ENCODE measurements at places on chromosomes 6 and 20.

DNA sequence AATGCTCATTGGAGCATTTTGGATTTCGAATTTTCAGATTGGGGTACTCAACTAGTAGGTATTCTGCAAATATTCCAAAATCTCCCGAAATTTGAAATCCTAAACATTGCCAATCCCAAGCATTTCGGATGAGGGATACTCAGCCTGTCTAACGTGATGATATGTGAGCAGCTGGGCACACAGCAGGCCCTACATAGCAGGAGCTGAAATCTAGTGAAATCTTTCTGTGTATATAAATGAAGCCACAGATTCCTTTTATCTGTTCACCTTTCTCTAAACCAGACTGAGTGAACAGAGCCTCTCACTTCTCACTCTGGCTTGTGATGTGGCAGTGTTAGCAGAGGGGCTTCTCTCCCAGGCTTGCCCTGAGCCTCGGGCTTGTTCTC lies 17.8 kb downstream of the STX16 start:
- no peak for DNase-seq

GRCh38 chr6:89597988-89598387 lies 40.6 kb downstream of the LYRM2 start:
- peak; percentile 49 for DNase-seq

GRCh38 chr20:47061549-47061948 lies 166.9 kb downstream of the EYA2 start:
- no peak for DNase-seq

DNA sequence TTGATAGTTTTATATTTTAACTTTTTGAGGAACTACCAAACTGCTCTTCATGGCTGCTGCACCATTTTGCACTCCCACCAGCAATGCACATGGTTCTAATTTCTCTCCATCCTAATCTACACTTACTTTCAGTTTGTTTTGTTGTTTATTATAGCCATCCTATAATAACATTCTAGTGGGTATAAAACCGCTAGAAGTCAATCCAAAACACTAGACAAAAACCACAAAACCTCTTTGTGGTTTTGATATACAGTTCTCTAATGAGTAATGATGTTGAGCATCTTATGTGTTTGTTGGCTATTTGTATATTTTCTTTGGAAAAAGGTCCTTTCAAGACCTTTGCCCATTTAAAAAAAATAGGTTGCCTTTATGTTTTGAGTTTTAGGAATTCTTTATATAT lies 5.6 kb downstream of the RPP21 start:
- DNase-seq: no peak

GRCh38 chr6:169165561-169166300 lies 87.9 kb downstream of the THBS2 start:
- no peak for DNase-seq

DNA sequence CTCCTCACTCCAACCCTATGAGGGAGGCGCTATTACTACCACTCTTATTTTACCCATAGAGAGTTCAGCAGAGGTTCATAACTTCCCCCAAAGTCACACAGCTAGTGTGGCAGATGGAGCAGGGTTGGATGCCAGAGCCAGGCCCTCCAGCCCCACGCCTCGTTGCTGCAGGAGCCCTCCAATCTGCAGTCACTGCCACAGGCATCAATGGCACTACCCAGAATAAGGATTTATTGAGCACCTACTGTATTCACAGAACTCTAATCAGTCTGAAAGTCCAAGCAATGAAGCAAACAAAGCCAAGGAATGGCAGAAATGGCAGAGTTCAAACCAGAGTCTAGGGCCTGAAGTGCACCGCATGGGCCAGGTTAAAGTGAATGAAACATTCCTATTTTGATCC lies 144.9 kb downstream of the LPA start:
- no peak for DNase-seq

DNA sequence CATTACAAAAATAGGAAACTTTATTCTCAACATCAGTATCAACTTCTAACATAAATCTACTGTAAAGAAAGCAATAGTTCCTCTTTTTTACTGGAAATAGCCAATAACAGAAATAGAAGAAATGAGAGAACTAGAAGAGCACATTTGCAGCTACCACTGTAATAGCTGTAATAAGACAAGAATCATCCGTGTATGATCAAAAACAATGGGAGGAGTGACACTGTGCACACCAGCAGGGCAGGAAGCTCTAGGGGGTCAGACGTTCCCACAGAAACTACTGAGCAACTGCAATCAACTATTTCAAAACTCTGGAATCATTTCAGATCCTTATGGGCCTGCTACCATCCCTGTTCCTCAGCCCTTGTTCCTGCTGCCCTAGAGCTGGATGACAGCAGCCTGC lies 43.7 kb downstream of the NINL start:
- no peak for DNase-seq

DNA sequence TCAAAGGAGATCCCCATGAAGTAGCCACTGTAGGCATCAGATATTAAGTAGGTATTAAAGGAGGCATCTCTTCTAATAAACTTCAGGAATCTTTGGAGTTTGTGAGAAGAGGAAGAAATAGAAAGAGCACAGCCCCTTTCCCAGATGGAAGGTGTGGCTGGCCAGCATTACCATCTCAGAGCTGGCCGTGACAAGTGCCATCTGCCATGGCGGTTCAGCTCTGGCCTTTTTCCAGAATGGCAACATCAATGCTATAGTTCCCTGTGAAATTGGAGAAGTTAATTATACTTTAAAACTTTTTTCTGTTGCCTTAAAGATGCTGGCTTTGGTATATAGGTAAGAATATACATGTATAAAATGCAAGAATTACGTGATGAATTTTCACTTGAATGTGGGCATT lies 51.9 kb upstream of the MCUR1 start:
- no peak for DNase-seq

DNA sequence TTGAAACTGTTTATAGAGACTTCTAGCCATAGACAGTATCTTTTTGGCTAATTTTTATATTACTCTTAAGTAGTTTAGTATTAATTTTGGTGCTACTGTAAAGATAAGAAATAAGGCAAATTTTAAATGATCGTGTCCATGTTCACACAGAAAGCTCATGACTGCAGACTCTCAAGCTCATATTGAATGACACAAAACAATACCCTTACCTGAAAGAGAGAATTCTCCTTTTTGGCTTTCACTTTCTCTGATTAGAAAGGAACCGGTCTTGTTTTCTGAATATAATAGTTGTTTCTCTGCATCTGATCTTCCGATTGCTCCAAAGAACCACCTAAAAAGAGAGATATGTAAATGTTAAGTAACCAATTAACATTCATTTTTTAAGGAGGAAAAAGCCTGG lies 57.0 kb downstream of the FRK start:
- no peak for DNase-seq

- DNase-seq: peak; percentile 44
These were observed 21.8 kb downstream of the PCK1 start for GRCh38 chr20:57582432-57583288.

- DNase-seq: no peak
These were observed 108.7 kb upstream of the LY86 start for GRCh38 chr6:6479785-6480184.

GRCh38 chr20:19473922-19474286 lies 261.5 kb downstream of the SLC24A3 start:
- no peak for DNase-seq

- DNase-seq: no peak
These were observed 104.8 kb downstream of the ELOVL4 start for GRCh38 chr6:79842376-79843040.

DNA sequence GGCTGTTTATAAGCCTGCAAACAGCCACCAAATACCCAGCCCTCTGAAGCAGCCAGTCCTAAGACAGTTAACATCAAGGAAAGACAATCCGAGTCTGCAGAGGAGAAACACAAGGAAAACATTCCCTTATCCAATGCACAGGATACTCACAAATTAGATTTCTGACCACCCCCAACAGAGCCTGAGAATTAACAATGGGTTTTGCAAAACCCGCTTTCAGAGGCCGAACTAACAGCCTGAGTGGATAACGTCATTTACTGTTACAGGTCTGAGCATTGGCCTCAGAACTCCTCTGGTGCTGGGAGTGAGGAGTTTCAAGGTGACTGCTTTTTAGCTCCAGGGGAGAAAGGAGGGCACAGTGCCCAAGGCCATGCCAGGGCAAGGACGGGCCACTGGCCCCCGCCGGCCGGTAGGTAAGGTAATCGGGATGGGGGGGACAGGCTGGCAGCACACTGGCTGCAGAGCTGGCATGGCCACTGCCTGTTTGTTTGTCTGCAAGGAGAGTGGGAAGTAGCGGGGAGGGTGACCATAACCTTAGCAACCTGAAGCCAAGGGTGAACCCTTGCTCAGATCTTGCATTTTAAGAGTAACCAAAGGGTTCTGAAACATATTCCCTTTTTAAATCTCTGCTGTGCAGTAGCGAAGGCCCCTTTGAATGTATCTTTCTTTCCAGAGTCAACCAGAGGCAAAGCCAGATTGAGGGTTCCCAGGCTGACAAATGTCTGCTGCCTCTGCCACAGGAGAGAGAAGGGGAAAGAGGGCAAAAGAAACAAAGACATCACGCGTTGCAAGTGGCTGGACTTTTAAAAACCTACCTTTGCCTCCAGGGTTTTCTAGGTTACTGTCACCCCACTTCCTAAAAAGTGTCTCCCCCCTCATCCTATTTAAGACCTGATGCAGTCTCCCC lies 3.9 kb downstream of the ZMYND8 start:
- DNase-seq: peak; percentile 47

- peak; percentile 51 for DNase-seq
These were observed 3.1 kb upstream of the CEBPB start for GRCh38 chr20:50187403-50188051.

DNA sequence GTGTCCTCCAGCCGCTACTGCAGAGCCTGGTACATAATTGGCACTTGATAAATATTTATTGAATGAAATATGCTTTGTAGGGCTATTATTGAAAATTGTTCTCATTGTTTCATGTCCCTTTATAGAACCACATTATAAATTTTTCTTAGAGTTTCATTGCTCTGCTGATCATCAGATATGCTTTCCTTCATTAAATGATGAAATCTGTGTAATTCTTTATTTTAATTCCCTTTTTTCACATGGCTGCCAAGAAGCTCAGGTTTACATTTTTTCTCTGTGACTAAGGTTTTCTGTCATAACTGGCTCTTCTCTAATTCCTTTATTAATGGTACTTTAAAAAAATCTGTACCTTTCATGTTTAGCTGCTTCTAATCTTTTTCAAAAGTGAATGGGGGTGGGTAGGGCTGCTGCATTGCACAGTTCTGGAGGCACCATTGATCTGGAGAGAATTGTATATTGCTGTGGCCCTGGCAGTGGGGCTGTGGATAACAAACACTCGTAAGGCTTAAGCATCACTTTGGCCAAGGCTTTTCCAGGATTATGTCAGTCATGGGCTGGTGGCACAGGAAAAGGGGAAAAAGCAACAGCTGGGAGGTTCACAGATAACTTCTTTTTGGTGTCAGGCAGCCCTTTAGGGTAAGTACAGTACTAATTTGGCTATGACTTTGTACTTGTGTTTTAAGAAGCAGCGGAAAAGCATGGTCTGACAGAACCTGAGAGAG lies 43.8 kb downstream of the ARFGEF2 start:
- no peak for DNase-seq

DNA sequence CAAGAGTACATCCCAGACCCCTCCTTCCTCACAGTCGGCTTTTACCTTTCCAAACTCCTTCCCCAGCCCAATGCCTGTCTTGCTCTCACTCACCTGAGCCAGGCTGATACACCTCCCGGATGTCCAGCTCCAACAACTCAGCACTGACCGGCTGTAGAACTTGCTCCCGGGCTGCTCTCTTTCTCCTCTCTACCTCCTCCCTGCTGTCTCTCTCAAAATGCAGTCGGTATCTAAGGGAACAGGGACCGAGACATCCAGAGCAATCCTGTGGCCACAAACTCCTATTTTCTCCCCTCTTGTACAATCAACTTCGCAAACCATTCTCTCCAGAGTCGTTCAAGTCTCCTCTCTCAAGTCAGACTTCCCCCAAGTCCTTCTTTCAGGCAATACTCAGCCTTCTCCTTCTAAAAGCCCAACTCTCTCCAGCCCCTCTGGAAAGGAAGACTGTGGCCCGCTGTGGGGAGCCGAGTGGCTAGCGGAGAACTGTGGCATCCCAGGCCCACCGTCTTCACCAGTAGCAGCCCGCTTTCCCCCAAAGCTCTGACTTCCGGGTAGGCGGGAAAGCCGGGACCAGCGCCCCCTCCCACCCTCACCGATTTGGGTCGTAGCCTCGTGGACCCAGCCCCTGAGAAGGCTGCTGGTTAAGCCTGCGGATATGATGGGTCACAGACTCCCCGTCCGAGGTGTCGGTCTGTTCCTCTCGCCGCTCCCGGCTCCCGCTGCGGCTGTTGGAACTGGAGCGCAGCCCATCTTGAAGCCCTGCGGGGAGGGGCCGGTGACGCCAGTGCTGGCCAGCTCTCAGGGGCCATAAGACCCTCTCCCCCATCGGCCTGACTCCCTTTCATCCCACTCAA lies 1.1 kb downstream of the GNL1 start:
- DNase-seq: peak; percentile 21

GRCh38 chr20:23279836-23280235 lies 70.8 kb upstream of the NXT1 start:
- DNase-seq: no peak

- DNase-seq: no peak
These were observed 161.2 kb upstream of the SUPT3H start for GRCh38 chr6:45538641-45539547.

- no peak for DNase-seq
These were observed 36.6 kb upstream of the LTV1 start for GRCh38 chr6:143806282-143807102.

- DNase-seq: peak; percentile 74
These were observed 214.3 kb upstream of the MARCKS start for GRCh38 chr6:113642714-113643406.

GRCh38 chr6:170212956-170213636 lies 77.8 kb downstream of the DLL1 start:
- DNase-seq: no peak

GRCh38 chr6:40598516-40598915 lies 11.4 kb upstream of the LRFN2 start:
- DNase-seq: no peak

DNA sequence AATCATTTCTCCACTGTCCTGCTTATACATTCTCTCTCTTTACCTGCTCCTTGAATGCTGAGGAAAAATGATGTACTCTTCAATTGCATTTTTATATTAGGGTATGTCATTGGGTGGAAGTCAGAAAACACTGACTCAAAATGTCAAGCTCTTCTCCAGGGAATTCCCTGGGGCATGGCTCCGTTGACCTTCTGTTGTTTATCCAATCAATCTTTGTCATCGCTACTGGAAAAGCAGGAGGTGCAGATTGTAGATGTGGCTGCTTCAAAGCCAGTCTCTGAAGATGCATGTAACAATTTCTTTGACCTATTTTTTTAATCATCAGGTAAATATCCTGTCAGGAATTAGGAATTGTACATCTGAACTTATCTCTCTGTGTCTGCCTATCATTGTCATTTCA lies 63.9 kb upstream of the TENT5A start:
- DNase-seq: no peak

GRCh38 chr6:104943781-104944180 lies 13.1 kb upstream of the LIN28B start:
- no peak for DNase-seq

All from Calu3 (cell line).